ENCODE measurements at places on chromosomes 13 and 19.

DNA sequence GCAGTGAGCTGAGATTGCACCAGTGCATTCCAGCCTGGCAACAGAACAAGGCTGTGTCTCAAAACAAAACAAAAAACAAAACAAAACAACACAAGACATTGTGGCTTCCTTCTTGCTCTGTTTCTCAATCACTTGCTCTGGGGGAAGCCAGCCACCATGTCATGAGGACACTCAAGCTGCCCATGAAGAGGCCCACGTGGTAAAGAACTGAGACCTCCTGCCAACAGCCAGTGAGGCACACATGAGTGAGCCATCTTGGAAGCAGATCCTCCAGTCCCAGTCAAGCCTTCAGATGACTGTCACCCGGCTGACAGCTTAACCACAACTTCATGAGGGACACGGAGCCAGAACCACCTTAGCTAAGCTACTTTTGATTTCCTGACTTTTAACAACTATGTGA lies 25.2 kb downstream of the CPT1C start:
- DNase-seq = peak; percentile 86

DNA sequence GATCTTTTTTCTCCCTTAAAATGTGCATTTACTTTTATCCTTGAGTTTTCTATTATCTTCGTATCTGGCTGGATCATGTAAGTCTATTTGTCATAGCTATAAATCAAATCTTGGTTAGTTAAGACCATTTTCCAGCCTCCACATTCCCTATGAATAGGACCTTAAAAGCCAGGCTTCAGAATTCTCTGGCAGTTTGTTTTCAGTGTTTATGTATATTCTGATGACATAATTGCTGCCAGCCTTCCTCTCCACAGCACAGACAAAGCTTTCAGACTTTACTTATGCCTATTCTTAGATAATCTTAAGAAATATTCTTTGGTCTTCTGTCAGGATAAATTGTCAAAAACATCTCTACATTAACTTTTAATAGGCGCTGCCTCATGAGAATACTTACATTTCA lies 870.8 kb upstream of the SPRY2 start:
- no peak for DNase-seq

- no peak for DNase-seq
Measured at GRCh38 chr19:46384396-46384795, 29.0 kb downstream of the CCDC8 start.

- DNase-seq = no peak
Measured at GRCh38 chr13:97214921-97215320, 7.2 kb upstream of the MBNL2 start.

DNA sequence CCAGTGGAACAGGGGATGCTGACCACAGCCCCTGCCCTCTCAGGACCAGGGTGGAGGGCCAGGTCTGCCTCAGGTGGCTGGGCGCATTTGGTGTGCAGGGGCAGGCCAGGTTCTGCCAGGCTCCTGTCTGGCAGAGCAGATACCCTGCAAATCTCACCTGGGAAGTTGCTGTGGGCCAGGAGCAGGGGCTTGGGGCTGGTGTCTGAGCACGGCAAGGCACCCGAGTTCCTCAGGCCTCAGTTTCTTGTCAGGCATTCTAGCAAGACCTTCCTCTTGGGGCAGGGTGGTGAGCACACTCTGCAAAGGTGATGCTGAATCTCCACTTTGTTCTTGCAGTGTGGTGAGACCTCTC lies 1.1 kb downstream of the CRTC1 start:
- DNase-seq = no peak

DNA sequence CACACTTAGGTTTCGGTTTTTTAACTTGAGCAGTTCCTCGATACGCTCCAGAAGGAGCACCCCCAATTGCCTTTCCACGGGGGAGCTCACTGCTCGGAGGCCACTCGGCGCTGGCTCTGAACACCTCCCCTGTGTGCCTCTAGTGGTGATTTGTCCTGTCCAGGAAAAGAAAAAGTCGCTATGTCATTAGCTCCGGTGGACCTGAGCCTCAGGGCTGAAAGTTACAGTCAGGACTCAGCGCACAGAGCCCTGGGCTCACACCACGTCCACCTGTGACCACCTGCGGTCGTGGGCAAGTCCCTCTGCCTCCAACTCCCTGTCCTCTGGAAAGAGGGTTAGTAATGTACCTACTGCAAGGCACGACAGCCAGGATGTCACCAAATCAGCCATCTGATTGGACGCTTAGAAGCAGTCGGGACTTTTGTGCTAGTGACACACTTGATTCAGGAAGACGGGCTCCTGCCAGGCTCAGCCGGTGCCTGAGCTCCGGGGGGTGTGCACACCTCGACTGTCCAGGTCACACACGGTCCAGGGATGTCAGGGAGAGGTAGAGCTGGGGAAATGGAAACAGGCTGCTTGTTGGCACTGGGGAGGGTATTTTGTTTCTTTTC lies 3.9 kb upstream of the TMPRSS9 start:
- no peak for DNase-seq

- DNase-seq = no peak
Measured at GRCh38 chr13:25816239-25816638, 235.6 kb downstream of the SHISA2 start.

DNA sequence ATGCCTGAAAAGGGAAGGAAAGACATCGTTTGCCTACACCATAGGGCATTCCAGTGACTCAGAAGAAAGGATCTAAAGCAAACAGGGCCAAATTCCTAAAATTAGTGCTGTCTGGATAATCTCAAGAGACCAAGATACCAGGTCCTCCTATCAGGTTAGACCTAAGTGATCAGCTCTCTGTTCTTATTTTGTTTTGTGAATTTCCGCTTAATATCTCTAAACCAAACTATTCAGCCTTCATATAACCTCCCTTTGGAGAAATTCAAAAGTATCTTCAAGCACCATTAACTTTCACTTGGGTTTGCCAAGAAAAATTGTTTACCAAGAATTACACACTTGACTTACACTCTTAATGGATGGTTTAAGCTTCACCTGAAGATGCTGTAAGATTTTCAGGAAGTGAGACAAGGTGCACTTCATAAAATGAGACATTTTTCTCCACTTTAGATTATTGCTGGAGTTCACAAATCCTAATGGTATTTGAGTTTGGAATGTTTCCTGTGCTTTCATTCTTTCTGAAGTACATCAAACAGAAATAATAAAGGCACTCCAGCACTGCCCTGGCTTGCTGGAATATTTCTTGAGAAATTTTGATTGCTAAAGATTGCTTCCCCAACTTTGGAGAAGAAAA lies 376.1 kb downstream of the LMO7 start:
- no peak for DNase-seq

GRCh38 chr19:51330366-51330765 lies 11.6 kb downstream of the VSIG10L start:
- DNase-seq = no peak

GRCh38 chr19:30288911-30289310 lies 83.3 kb upstream of the ZNF536 start:
- DNase-seq = no peak

DNA sequence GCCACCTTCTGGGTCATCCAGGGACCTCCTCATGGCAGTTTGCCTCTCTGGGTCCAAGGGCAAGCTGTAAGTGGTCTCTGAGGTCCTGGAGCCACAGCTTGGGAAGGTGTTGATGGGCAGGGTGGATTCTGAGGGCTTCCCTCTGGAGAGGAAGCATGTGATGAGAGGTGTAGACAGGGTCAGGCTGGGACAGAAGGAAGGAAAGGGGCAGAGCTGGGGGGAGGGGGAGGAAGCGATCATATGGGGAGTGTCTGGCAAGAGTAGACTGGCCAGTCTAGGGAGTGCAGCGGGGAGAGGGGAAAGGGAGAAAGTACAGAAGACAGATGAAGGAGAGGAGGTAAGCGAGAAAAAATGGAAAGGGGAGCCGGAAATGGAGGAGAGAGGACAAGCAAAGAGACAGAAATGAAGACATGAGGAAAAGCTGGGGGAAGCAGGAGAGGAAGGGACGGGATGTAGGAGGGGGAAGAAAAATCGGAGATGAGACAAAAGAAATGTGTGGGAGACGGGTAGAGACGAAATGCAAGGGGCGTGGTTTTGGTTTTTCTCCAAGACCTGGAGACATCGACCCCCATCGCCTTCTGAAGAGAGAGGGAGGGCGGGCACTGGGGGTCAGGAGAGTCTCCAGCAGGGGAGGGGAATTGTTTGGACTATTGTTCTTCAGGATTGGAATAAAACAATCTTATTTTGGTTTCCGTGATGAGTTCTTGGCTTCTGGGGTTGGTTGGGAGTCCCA lies 26.6 kb downstream of the ZSWIM9 start:
- no peak for DNase-seq

DNA sequence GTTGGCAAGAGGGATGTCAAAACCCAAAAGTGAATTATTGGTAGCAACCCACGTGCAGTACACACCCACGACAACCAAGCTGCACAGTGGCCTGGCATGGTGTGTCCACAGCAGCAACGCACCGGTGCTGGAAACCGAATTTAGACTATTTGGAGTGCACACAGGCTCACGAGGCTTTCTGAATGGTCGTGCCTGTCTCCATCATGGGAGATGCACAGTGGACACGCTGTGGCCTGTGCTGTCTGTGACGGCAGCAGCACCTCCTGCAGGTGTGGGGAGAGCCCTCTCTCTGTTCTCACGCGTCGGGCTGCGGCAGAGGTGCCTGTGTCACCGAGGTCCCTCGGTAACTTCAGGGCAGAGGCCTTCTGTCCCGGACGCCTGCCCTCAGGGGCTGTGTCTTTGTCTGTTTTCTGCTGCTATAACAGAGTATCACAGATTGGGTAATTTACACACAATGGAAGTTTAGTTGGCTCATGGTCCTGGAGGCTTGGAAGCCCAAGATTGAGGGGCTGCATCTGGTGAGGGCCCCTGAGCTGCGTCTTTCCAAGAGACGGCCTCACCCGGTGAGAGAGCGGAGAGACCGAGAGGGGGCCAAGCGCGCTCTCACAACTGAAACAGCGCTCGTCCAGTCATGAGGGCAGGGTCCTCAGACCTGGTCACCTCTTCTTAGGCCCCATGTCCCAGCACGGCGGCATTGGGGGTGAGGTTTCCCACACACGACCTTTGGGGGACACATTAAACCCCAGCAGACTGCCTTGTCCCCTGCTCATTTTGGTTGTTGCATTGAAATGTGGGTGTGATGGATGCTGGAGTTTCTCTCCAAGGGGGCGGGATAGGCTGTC lies 9.1 kb upstream of the MCF2L start:
- no peak for DNase-seq

GRCh38 chr13:48159826-48160225 lies 64.9 kb upstream of the MED4 start:
- DNase-seq = no peak

- no peak for DNase-seq
Measured at GRCh38 chr19:8022275-8022674, 16.8 kb upstream of the ELAVL1 start.

DNA sequence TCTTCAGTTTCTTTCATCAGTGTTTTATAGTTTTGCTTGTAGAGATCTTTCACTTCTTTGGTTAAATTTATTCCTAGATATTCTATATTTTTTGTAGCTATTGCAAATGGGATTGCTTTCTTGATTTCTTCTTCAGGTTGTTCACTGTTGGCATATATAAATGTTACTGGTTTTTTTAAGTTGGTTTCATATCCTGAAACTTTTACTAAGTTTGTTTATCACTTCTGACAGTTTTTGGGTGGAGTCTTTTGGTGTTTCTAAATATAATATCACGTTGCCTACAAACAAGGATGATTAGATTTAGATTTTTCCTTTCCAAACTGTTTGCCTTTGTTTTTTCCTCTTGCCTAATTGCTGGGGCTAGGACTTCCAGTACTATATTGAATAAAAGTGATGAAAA lies 109.7 kb downstream of the PAN3 start:
- peak; percentile 19 for DNase-seq

- DNase-seq = no peak
Measured at GRCh38 chr13:19153782-19154450, 27.7 kb downstream of the TUBA3C start.

DNA sequence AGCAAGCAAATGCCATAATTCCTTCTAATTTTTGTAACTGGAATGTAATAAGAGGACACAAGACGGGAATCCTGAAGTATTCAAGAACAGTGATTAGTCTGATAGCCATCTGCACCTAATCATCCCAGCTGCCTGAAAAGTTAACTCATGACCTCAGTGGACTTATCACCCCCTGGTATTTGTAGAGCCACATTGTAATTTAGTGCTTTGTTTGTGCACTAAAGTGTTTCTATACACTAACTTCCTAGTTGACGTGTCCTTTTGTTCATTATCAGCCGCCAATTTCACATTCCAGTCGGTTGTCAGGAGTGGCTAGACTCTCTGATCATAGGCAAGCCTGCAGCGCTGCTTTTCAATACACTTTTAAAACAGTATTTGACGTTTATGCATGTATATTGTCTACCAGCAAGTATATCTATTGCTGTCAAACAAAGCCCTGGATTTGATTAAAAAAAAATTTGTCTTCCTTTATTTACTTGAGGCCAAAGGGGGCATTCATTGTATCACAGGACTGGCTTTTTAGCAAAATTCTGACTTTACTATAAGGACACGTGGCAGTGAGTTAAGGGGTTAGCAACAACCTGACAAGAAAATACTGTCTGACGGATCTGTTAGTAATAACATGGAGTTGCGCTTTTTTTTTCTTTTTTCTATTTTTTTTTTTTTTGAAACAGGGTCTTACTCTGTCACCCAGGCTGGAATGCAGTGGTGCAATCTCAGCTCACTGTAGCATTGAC lies 10.4 kb upstream of the SOX21 start:
- DNase-seq = no peak

DNA sequence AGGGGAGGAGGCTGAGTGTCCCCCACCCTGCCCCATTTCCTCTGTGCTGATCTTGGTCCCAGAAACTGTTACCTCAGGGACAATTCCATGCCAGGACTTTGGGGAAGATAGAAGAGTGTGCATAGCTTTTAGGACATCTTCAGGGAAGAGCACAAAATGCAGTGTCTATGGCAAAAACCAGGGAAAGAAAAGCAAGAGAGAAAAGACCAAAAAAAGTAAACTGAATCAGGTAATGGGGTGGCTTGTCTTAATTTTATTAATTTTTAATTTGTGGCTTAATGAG lies 109.4 kb downstream of the NDFIP2 start:
- DNase-seq = no peak
